HT1080 (cell line): ENCODE measurements at places on chromosomes 3 and 15. TPM values are rescaled to one million over a fixed set of nuclear protein-coding genes. Genes with fewer than 3 reads are reported as not detected.

TRMT10C gene
- 47.6 and 50.8 TPM in 2 replicates for total RNA-seq

KCNMB2 gene
- total RNA-seq: not detected in 2 replicates

PHLDB2 gene
- 57.3 and 58.5 TPM in 2 replicates for total RNA-seq

TLR9 gene
- not detected in 2 replicates for total RNA-seq

CNTN4 gene
- total RNA-seq: not detected in 2 replicates

NANOGP8 gene
- total RNA-seq: not detected in 2 replicates

PLSCR4 gene
- total RNA-seq: 2.6 and 2.7 TPM in 2 replicates

COL6A5 gene
- total RNA-seq: 0.17 and 0.26 TPM in 2 replicates

FMN1 gene
- total RNA-seq: 3.4 and 3.8 TPM in 2 replicates

LRRIQ4 gene
- total RNA-seq: not detected in 2 replicates

MORC1 gene
- total RNA-seq: 0.11 TPM in 1 of 2 replicates, not detected in the other

BRPF1 gene
- total RNA-seq: 19.9 and 22.9 TPM in 2 replicates

CHDH gene
- total RNA-seq: not detected in 2 replicates

CHST13 gene
- total RNA-seq: not detected in 2 replicates

CTXN2 gene
- total RNA-seq: not detected in 2 replicates

EOMES gene
- 0.06 and 0.30 TPM in 2 replicates for total RNA-seq

KCNAB1 gene
- 1.9 and 2.4 TPM in 2 replicates for total RNA-seq

INAFM2 gene
- 23.9 and 28.7 TPM in 2 replicates for total RNA-seq

GOLGA6A gene
- total RNA-seq: not detected in 2 replicates

CYP1A2 gene
- not detected in 2 replicates for total RNA-seq

TM4SF4 gene
- total RNA-seq: not detected in 2 replicates

GOLGA8K gene
- 0.14 and 0.47 TPM in 2 replicates for total RNA-seq

KATNBL1 gene
- total RNA-seq: 25.9 and 29.8 TPM in 2 replicates

INSYN1 gene
- total RNA-seq: 0.53 and 1.1 TPM in 2 replicates

IMPG2 gene
- 0.03 TPM in 1 of 2 replicates, not detected in the other for total RNA-seq

KIF9 gene
- 15.8 and 28.4 TPM in 2 replicates for total RNA-seq

FGD5 gene
- not detected in 2 replicates for total RNA-seq

CADM2 gene
- total RNA-seq: 0.50 TPM in 1 of 2 replicates, not detected in the other

C3orf52 gene
- total RNA-seq: 19.4 and 21.5 TPM in 2 replicates

SENP8 gene
- total RNA-seq: 1.3 and 2.6 TPM in 2 replicates

PLA2G4E gene
- total RNA-seq: 0.07 TPM in 1 of 2 replicates, not detected in the other

HYAL1 gene
- 0.40 and 0.43 TPM in 2 replicates for total RNA-seq

WNT7A gene
- total RNA-seq: 0.47 and 1.3 TPM in 2 replicates

NPAP1 gene
- total RNA-seq: not detected in 2 replicates

CDCP1 gene
- 16.9 and 23.8 TPM in 2 replicates for total RNA-seq

GRIP2 gene
- 0.07 TPM in 1 of 2 replicates, not detected in the other for total RNA-seq

EEF1AKMT4 gene
- total RNA-seq: 18.5 TPM in 2 replicates

CNTN6 gene
- 0.11 TPM in 1 of 2 replicates, not detected in the other for total RNA-seq

MRPS25 gene
- 66.4 and 69.0 TPM in 2 replicates for total RNA-seq

TNFSF10 gene
- total RNA-seq: not detected in 2 replicates

ARGFX gene
- not detected in 2 replicates for total RNA-seq

CADPS gene
- 0.03 and 0.18 TPM in 2 replicates for total RNA-seq

ITIH1 gene
- total RNA-seq: not detected in 2 replicates

RNF168 gene
- total RNA-seq: 15.1 and 25.0 TPM in 2 replicates

ARPP21 gene
- not detected in 2 replicates for total RNA-seq

CPNE9 gene
- not detected in 2 replicates for total RNA-seq

CAPN7 gene
- total RNA-seq: 17.4 and 20.8 TPM in 2 replicates

APBA2 gene
- total RNA-seq: 44.5 and 50.8 TPM in 2 replicates

SEMA5B gene
- total RNA-seq: not detected in 2 replicates

TMEM212 gene
- total RNA-seq: not detected in 2 replicates

PPARG gene
- 1.7 and 2.6 TPM in 2 replicates for total RNA-seq

GPR149 gene
- not detected in 2 replicates for total RNA-seq

CCDC13 gene
- total RNA-seq: not detected in 2 replicates

GALNT15 gene
- 0.13 and 0.26 TPM in 2 replicates for total RNA-seq

RAF1 gene
- 110 and 111 TPM in 2 replicates for total RNA-seq

MYH15 gene
- total RNA-seq: 7.3 and 8.2 TPM in 2 replicates
